Omental fat pad (tissue), 4 donors: ENCODE measurements at places on chromosomes 5 and 9. TPM values are rescaled to one million over a fixed set of nuclear protein-coding genes. Genes with fewer than 3 reads are reported as not detected.

Gene CREB3
- 43.2 TPM for total RNA-seq

Gene TPM2
- total RNA-seq = 301 TPM

Gene GLT6D1
- total RNA-seq = not detected

Gene CEP78
- total RNA-seq = 10.4 TPM

Gene ZNF346
- 13.9 TPM for total RNA-seq

Gene KCNV2
- total RNA-seq = not detected
